ENCODE measurements at places on chromosomes 16 and 17. TPM values are rescaled to one million over a fixed set of nuclear protein-coding genes. Genes with fewer than 3 reads are reported as not detected.

The METTL16 gene
- polyA plus RNA-seq: 18.7 TPM

The RGS11 gene
- polyA plus RNA-seq: 4.7 TPM

The KRT40 gene
- polyA plus RNA-seq: not detected

The SLC7A6 gene
- polyA plus RNA-seq: 36.0 TPM

The VWA3A gene
- 0.96 TPM for polyA plus RNA-seq

The TBC1D26 gene
- 4.1 TPM for polyA plus RNA-seq

The CLDN7 gene
- polyA plus RNA-seq: not detected

The CDRT15L2 gene
- polyA plus RNA-seq: not detected

The FOXN1 gene
- polyA plus RNA-seq: not detected

The PRR29 gene
- polyA plus RNA-seq: 3.8 TPM

The EPN3 gene
- polyA plus RNA-seq: not detected

The MT1G gene
- not detected for polyA plus RNA-seq

The RPGRIP1L gene
- polyA plus RNA-seq: 24.6 TPM

The STARD3 gene
- polyA plus RNA-seq: 121 TPM

The CCDC78 gene
- polyA plus RNA-seq: 8.8 TPM

The TMEM114 gene
- polyA plus RNA-seq: 0.62 TPM

The DPEP1 gene
- polyA plus RNA-seq: 0.96 TPM

The ZNF624 gene
- polyA plus RNA-seq: 14.3 TPM

The CACNA1H gene
- polyA plus RNA-seq: 35.7 TPM

The BICDL2 gene
- polyA plus RNA-seq: 0.37 TPM

The CIAO3 gene
- 62.4 TPM for polyA plus RNA-seq

The KRTAP17-1 gene
- polyA plus RNA-seq: not detected

The KRT31 gene
- not detected for polyA plus RNA-seq
